ENCODE measurements at places on chromosomes 6 and 20.

DNA sequence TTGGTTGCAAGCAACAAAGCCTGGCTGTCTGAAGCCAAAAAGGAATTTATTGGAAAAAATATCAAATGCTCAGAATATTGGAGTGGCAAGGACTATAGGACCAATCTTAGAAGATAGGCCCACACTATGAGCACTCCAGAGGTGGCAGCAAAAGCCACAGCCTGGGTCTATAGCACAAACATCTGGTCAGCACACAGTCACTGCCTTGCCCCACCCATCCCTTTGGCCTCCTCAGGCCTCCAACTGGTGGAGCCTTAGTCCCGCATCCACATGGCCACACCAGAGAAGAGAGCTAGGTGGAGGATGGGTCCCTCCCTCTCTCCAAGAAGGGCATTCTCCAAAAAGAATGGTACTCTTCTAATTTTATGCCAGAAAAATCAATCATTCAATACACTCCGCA is 14.0 kb downstream of the NUDT3 start:
- DNase-seq: no peak

DNA sequence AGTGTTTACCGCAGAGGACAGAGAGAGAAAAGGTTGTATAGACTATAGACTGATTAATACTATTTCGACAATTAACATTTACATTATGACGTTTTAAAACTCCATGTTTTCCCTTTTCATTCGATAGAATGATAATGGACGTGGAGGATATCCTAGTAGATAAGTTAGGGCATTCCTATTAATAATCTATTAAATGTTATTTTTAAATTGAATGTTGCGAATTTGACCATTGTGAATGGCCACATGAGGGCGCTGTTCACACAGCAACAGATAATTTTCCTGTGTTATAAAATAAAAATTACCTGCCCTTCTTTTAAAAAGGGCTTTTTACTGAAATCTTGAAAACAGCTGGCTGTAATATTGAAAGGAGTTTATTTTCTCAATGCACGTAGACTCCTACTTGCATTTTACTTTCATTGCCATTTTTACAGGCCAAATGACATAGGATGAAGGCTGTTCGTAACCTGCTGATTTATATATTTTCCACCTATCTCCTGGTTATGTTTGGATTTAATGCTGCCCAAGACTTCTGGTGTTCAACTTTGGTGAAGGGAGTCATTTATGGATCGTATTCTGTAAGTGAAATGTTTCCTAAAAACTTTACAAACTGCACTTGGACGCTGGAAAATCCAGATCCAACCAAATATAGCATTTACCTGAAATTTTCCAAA is 3.3 kb downstream of the ADGRB3 start:
- no peak for DNase-seq

DNA sequence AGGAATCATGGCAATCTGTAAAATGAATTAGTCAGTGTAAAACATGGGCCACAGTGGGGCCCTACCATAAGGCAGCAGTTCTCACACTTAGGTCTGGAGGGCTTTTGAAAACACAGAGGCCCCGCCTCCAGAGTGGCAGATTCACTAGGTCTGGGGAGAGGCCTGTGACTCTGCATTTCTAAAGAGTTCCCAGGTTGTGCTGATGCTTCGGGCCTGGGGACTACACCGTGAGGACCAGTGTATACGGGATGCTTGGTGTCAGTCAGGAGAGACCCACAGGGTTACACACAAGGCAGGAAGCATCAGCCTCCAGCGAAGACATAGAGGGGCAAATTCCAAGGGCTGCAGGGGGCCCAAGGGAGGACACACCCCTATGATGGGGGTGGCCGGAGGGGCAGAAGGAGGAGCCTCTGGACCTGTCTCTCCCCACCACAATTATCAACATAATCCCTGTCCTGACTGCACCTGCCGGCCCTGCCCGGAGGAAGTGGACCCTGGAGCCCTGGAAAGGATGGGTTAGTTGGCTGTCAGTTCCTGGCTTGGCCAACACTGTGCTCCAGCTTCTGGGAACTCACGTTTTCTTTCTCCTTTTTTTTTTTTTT is 46.7 kb downstream of the FGD2 start:
- no peak for DNase-seq

DNA sequence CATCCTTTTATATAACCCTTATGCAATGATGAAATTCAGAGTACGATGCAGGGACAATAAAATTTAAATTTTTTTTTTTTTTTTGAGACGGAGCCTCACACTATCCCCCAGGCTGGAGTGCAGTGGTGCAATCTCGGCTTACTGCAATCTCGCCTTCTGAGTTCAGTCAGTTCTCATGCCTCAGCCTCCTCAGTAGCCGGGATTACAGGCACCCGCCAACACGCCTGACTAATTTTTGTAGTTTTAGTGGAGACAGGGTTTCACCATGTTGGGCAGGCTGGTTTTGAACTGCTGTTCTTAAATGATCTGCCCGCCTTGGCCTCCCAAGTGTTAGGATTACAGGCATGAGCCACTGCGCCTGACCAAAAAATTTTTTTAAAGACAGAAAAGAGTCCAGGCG is 15.2 kb downstream of the MTO1 start:
- no peak for DNase-seq

GRCh38 chr6:21586740-21587178 is 6.8 kb upstream of the SOX4 start:
- no peak for DNase-seq

DNA sequence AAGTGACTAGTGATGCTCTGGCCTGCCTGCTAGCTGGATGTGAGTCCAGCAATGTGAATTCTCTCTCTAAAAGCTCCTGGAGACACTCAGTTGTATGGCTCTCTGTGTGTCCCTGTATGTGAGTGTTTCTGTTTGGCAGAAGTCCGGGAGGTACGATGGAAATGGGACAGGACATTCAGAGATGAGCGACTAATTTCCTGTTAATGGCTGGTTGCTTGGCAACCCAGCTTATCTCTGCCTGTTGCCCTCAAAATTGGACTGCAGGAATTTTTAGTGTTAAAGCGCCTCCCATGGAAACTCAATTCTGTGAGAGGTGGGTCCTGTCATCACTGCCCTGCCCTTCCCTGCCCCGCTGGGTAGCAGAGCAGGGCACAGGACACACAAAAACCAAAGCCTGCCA is 136.8 kb upstream of the LRFN2 start:
- peak; percentile 81 for DNase-seq

GRCh38 chr20:60214901-60215815 is 256.9 kb downstream of the CDH26 start:
- peak; percentile 32 for DNase-seq

GRCh38 chr20:31604567-31605030 is 490 bp upstream of the ID1 start:
- DNase-seq: no peak

- DNase-seq: peak; percentile 16
These were observed 26.4 kb upstream of the SIRPA start for GRCh38 chr20:1868856-1869255.

DNA sequence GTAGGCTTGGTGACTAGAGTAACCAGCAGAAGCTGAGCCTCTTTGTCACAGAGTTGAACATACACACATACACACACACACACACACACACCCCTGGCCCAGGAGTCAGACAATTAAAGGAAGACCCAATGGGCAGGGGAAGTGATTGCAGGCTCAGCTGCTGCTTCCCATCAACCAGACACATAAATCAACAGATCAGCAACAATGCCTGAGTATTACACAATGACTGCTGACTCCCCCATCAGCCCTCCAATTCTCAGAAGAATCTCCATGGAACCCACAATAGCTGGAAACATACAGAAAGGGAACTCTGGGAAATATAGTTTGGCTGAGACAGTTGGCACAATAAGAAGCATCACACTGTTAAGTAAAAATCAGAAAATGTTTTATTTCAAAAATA is 270.4 kb upstream of the PLCB4 start:
- peak; percentile 13 for DNase-seq

DNA sequence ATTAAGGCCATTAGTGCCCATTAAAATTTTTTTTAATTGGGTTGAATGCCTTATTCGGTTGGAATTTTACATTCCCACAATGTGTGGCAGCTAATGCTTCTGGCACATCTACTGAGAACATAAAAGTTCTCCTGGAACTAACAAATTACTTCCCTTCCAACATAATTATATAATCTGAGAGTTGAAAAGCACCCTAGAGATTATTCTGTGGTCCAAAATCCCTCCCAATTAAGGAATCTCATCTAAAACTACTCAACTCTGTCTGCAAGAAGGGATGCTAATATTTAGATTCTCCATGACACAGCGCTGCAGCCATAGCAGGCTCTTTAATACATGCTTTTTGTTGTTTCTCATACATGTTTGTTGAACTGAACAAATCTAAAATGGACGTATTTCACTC is 4.0 kb downstream of the NUDT3 start:
- no peak for DNase-seq

- no peak for DNase-seq
These were observed 383.8 kb upstream of the MAP3K7 start for GRCh38 chr6:90970672-90971071.

DNA sequence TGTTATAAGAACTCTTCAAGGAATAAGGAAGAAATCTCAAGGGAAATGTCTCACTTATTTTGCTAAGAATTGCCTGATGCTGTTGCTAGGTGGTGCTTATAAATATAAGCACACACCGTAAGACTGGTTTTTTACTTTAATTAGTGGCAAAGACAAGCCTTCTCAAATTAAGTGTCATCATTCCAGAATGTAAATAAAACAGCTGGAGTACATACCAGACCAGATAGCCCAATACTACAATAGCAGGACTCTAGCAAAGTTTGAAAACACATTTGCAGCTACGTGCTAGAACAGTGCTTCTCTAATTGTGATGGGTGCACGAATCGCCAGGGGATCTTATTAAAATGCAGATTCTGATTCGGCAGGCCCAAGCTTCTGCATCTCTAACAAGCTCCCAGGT is 6.8 kb downstream of the CNKSR3 start:
- DNase-seq: no peak

- no peak for DNase-seq
These were observed 28.9 kb downstream of the CLIC5 start for GRCh38 chr6:45986746-45987274.

- DNase-seq: peak; percentile 84
These were observed 67.4 kb upstream of the PIM1 start for GRCh38 chr6:37102299-37103168.

DNA sequence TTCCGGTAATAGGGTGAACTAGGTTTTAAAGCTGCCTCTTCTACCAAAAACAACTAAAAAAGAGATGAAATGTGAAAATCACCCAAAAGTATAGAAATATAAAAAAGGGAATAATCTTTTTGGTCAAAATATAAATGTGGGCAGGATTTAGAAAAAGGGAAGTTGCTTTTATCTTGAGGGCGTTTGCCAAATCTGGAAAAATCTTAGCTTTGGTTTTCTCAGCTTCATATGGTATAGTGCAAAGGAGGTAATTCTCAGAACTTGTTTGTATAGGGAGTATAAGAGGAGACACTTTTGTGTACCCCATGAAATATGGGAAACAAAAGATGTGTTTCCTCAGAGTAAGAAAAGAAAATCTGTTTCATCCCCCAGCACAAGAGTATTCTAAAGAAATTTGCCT is 54.2 kb upstream of the TRIM26 start:
- no peak for DNase-seq

GRCh38 chr6:134316733-134317431 is 1.0 kb downstream of the SGK1 start:
- no peak for DNase-seq

- no peak for DNase-seq
These were observed 43.1 kb downstream of the SYNJ2 start for GRCh38 chr6:158024566-158025297.

- peak; percentile 75 for DNase-seq
These were observed 1.0 kb downstream of the LRP11 start for GRCh38 chr6:149862922-149863697.

- no peak for DNase-seq
These were observed 5.3 kb upstream of the AKAP7 start for GRCh38 chr6:131129689-131130553.

GRCh38 chr6:129280293-129280644 is 397.3 kb downstream of the LAMA2 start:
- DNase-seq: no peak

DNA sequence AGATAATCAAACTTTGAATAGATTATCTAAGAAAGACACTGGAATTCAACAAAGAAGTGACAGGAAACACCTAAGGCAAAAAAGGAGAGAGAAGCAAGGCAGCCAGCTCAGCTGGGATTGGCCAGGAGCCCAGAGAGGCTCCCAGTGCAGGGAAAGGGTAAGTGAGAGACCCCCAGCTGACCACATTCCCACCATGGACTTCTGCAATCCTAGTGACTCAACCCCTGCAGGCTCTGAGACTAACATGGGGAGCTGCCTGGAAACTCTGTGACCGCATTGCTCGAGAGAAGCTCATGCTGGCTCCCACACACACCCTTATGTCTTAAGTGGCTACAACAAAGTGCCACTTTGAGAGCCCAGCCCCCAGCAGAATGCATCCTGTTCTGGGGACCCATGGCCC is 215.1 kb downstream of the PACRG start:
- DNase-seq: peak; percentile 90

GRCh38 chr20:63124092-63124781 is 91.7 kb downstream of the YTHDF1 start:
- peak; percentile 71 for DNase-seq

DNA sequence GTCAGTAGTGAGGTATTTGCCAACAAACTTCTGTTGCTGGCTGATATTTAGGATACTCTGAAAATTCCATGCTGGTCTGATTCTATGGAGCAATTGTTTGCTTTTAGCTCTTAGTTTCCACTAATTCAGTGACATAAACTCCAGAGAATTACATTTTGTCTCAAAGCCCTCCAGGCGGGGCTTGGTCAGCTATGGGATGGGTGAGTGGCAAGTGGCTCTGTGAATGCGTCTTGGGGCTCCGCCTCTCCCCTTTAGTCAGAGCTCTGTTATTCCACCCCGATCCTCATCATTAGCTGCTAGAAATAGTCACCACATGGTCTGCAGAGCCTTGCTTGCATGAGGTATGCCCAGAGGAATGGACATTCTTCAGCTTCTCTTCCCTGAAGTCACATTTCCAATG is 540.6 kb downstream of the QKI start:
- no peak for DNase-seq

- no peak for DNase-seq
These were observed 14.9 kb downstream of the SH3BGRL2 start for GRCh38 chr6:79646006-79646405.

- no peak for DNase-seq
These were observed 56.4 kb upstream of the NKX2-4 start for GRCh38 chr20:21453690-21454089.

- DNase-seq: peak; percentile 7
These were observed 276.3 kb downstream of the ADGRB3 start for GRCh38 chr6:68911334-68911733.

DNA sequence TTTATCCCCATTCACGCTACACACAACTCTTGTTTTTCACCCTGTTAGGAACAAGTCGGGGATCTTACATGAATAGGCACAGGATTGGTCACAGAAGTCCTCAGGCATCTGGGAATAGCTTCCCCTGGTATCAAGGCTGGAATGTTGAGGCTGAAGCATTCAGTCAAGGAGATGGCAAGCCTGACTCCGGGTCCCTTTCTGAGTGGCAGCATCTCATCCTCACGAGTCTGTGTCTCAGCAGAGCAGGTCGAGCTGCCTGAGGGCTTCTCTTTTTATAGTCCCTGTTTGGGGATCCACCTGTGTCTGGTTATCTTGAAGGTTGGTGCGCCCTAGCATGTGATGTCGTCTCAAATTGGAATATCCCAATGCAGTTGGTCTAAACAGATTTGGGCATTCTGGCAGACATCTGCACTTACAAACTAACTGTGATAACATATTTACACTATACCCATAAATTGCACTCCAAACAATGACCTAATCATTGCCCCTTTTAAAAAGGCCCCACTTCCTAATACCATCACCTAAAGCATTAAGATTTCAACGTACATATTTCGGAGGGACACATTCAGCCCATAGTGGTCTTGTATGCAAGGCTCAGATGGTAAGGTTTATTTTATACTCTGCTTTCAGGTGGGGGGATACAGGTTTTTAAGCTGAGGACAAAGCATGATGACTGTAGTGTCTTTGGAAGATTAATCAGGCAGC is 112.7 kb upstream of the CLDN20 start:
- DNase-seq: no peak

All from HT1080 (cell line).